ENCODE measurements at places on chromosomes 4 and X. TPM values are rescaled to one million over a fixed set of nuclear protein-coding genes. Genes with fewer than 3 reads are reported as not detected.

TEX13C gene
- not detected for total RNA-seq

TCEAL9 gene
- total RNA-seq, result 65.4 TPM

VCX3A gene
- total RNA-seq, result not detected

DUSP9 gene
- 435 TPM for total RNA-seq

SPON2 gene
- total RNA-seq, result 17.4 TPM

MGARP gene
- 0.11 TPM for total RNA-seq

RADX gene
- 2.7 TPM for total RNA-seq
